ENCODE measurements at places on chromosomes 16 and 17.

- no peak for DNase-seq
Measured at GRCh38 chr17:78991906-78992532, 12.3 kb upstream of the LGALS3BP start.

- peak; percentile 42 for DNase-seq
Measured at GRCh38 chr17:3818786-3819185, 17.8 kb upstream of the ITGAE start.

- DNase-seq, result no peak
Measured at GRCh38 chr17:38911081-38911730, 14.2 kb upstream of the LASP1NB start.

DNA sequence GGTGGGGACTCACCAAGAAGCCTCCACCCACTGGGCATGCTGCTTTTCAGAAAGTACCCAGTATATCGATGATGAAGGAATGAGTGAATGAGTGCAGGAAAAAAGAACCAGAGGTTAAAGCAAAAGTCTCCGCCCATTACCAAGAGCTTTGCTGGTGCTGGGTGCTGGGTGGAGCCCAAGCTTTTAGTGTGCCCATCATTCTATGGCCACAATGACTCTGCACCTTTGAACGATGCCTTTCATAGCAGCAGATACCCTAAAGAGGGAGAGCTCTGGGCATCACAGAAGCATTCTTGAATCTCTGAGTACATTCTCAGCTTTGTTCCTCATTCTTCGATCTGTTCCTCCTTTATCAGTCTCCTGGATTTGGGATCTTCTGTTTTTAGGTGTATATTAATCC, 450.7 kb upstream of the CCL2 start:
- DNase-seq, result no peak

DNA sequence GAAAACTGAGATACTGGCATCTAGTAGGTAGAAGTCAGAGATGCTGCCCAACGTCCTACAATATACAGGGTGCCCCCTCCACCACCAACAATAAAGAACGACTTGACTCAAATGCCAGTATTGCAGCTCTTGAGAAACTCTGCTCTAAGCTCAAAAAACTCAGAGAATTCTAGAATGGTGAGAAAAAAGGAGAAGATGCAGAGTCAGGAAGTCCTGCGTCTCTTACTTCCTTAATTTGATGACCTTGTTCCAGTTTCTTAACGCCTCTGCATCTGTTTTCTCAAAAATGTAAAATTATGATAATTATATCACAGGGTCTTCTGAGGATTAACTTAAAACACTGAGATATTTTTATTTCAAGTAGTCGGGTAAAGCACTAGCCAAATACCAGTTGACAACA, 1.7 kb upstream of the HSBP1 start:
- DNase-seq, result no peak

- no peak for DNase-seq
Measured at GRCh38 chr16:1475552-1476114, 805 bp upstream of the CLCN7 start.

DNA sequence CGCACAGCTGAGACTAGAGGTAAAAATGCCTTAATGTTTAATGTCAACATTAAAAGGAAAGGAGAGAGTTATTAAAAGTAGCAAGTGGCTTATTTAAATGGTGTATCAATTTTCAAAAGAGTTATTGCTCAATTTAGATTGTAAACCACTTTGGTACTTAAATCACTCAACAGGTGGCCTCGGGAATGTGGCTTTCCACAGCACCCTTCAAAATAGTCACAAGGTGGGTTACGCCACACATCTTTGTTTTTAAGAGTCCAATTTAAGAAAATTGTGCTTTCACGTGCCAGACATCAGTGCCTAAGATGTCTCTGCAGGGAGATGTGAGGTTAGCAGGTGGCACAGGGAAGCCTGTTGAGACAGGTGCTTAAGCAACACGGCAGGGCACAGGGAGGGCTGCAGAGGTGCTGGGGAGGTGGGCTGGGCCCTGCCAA, 27.5 kb upstream of the ADCY7 start:
- DNase-seq, result no peak

- peak; percentile 80 for DNase-seq
Measured at GRCh38 chr16:67181346-67181745, 2.4 kb downstream of the MATCAP1 start.

DNA sequence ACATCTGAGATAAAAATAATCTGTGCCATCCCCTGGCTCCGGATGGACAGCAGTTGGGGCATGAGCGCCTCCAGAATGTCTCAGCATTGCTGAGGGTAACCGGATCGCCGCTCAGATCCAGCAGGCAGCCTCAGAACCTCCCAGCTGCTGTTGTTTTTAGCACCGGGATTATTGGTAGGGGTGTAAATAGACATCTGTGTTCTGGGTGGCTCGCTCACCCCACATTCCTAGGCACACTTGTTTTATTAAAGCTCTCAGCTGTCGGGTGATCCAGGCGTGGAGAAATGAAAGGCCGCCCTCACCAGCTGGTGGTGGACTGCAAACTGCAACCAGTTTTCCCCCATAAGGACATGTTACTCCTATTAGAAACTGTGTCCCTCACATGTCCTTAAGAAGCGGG, 32.1 kb downstream of the MYH3 start:
- DNase-seq, result no peak
